Adrenal gland (tissue), 19 donors: ENCODE measurements at places on chromosomes 2 and 18. TPM values are rescaled to one million over a fixed set of nuclear protein-coding genes. Genes with fewer than 3 reads are reported as not detected.

- DNase-seq = no peak
These were observed 2.5 kb upstream of the CPO start for GRCh38 chr2:206936843-206937230.

BMP10 gene
- polyA plus RNA-seq = not detected

SLC9A2 gene
- polyA plus RNA-seq = 0.03 TPM

GRCh38 chr2:195674491-195675221, 17.6 kb downstream of the SLC39A10 start:
- no peak for DNase-seq
